LNCaP clone FGC (cell line): ENCODE measurements at places on chromosomes 1 and 21.

- peak; percentile 79 for DNase-seq
Observed at GRCh38 chr1:46681333-46682034, 9.8 kb downstream of the TEX38 start.

GRCh38 chr1:46183079-46183847, 7.0 kb upstream of the P3R3URF start:
- DNase-seq = peak; percentile 100

DNA sequence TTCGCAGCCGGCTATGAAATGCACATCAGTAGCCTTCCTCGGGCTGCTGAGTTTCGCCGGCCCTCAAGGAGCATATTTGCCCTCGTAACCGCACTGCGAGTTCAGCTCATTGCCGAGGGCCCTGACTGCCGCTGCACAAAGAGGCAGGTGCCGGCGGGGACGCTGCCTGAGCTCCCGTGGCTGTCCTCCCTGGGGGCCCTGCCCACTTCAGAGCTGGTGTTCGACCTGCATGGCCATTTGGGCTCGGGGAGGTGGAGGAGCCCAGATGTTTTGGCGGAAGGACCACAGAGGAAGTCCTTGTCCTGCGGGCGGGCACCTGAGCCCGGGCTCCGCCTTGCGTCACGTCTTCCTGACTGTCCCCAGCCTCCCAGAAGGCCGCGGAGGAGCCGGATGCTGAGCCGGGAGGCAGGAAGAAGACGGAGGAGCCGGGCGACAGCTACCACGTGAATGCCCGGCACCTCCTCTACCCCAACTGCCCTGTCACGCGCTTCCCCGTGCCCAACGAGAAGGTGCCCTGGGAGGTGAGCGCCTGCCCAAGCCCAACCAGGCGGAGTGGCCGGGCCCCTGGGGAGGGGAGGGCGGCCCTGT, 29.9 kb upstream of the LRRC3 start:
- peak; percentile 88 for DNase-seq

DNA sequence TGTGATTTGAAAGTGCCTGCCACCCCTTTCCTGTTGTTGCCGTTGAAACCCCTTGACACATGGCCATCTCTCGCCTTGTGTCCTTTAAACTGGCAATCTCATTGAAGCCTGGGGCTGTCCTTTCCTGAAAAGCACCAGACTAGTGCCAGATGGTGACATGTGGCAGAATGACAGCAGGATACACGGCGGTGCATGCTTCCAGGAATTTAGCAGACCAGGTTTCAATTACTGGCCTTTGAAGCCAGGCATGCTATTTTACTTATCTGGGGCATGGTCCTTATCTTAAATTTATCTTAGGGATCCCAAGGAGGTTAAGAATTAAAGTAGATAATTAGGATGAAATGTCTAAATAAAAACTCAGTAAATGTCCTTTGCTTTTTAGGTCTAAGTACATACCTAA, 15.2 kb downstream of the PLPPR4 start:
- no peak for DNase-seq

- no peak for DNase-seq
Observed at GRCh38 chr21:33433425-33434114, 30.4 kb downstream of the IFNGR2 start.

GRCh38 chr1:61301824-61302657, 219.7 kb downstream of the NFIA start:
- peak; percentile 50 for DNase-seq

DNA sequence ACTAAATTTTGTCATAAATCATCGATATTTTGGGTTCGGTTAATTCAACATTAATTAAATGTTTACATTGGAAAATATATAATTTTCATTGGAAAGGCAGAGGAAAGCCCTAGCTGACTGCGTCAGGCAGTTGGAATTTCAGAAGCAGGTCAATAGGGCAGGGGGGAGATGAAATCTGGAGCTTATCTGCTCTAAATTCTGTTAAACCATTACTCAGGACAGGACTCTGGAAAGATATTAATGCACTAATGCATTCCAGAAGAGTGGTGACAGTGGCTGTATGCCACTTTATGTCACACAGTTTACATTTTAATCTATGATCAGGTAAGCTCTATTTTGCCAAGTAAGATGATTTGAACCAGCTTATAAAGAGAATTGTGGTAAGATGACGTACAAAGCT, 153.0 kb upstream of the B3GALT2 start:
- no peak for DNase-seq

DNA sequence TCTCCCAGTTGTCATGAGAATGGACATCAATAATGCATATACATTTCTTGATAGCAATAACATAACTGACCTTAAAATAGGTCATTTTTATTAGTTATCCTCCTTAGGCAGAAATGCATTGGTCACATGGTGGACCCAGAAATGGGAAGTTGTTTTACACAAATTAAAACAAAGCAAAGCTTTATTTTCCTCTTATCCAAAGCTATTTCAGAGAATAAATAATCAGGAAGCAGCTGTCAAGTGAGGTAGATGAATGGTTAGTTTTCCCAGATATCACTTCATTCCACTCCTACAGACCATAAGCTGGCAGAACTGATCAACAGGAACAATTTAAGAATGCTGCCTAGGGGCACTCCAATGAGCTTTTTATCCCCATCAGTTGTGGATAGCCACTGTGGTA, 16.0 kb upstream of the OLIG1 start:
- DNase-seq = no peak

GRCh38 chr1:167676916-167677848, 44.6 kb upstream of the MPZL1 start:
- DNase-seq = no peak
